HEK293T (cell line): ENCODE measurements at places on chromosomes 1 and 21.

DNA sequence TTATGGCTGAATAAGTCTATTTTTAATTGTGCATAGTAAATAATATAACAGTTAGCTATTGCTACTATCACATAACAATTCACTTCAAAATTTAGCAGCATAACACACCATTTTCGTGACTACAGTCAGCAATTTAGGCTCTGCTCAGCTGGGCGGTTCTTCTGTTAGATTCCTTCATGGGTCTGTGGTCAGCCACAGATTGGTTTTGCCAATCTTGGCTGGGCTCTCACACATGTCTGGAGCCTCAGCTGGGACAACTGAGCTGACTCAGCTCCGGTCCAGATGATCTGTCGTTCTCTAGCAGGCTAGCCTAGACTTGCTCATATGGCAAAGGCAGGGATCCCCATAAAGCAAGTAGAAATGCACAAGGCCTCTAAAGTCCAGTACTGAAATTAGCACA, 15.1 kb upstream of the CDC42BPA start:
- DNase-seq = no peak

DNA sequence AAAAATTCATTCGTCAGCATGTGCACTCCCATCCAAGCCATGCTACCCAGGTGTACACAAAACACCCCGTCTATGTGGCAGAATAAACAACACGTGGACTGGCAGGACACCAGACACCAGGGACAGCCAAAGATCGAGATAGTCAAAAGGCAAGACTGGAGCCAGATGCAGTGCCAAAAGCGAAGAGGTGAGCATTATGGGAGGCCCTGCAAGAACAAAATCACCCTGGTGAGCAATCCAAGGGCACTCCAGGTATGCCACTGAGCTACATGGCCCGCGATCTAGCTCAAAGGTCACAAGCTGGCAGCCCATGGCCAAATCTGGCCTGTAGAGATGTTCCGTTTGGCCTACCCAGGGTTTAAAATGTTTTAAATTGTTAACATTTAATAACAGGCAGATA, 33.7 kb downstream of the PLPP3 start:
- no peak for DNase-seq

- peak; percentile 65 for DNase-seq
These were observed 1.5 kb downstream of the CCN1 start for GRCh38 chr1:85581802-85582686.

DNA sequence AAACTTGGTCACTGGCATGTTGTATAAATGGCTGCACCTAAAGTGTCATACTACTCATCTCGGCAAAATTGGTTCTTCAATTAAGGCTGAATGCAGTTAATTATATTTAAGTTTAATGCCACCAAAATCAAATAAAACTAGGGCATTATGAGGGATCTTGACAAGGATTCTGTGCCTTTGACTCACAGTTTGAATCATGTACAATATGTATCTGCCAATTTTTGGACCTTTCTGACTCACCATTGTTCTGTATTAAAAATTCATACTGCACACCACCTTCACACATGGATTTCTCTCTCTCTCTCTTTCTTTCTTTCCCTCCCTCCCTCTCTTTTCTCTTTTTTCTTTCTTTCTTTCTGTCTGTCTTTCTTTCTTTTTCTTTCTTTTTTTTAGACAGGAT, 14.1 kb upstream of the STXBP3 start:
- DNase-seq = no peak

GRCh38 chr1:33141216-33141615, 40.6 kb downstream of the TRIM62 start:
- DNase-seq = no peak
